ENCODE measurements at places on chromosomes 5 and 9.
A peak's percentile ranks its signal among the peaks of the same experiment; 100 is the strongest.

- DNase-seq = peak; percentile 51
Observed at GRCh38 chr9:123339666-123340510, 16.1 kb upstream of the CRB2 start.

DNA sequence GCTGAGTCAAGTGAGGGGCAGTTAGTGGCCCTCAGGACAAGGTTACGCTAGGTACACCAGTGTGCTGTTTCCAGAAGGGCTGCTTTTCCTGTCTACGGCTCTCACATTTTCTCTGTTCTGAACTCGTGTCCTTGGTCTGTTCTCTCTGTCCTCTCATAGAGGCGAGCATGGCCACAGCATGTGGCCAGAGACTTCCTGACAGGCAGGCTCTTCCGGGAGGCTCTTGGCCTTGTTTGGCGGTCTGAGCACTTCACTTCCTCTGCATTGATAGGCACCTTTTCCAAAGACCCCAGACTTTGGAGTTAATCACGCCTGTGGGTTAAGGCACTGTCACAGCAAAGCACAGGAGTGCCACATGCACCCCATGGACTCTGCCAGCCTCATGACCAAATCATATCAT is 1.2 kb downstream of the CKMT2 start:
- DNase-seq = no peak

DNA sequence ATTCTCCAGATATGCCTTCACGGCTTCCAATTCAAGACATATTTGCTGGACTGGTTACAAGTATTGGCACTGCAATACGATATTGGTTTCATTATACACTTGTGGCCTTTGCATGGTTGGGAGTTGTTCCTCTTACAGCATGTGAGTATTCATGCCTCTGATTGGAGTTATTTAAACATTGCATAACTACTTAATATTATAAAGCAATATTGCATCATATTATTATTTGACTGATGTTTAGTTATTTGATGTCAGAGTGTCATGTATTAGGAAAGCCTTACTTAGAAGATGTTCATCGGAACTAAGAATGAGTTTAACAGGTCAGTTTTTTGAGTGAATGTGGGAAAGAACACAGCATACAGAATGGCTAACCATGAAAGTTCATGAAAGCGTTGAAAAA is 28.3 kb downstream of the MARCHF6 start:
- no peak for DNase-seq

- no peak for DNase-seq
Observed at GRCh38 chr5:107213025-107213424, 457.7 kb downstream of the EFNA5 start.

DNA sequence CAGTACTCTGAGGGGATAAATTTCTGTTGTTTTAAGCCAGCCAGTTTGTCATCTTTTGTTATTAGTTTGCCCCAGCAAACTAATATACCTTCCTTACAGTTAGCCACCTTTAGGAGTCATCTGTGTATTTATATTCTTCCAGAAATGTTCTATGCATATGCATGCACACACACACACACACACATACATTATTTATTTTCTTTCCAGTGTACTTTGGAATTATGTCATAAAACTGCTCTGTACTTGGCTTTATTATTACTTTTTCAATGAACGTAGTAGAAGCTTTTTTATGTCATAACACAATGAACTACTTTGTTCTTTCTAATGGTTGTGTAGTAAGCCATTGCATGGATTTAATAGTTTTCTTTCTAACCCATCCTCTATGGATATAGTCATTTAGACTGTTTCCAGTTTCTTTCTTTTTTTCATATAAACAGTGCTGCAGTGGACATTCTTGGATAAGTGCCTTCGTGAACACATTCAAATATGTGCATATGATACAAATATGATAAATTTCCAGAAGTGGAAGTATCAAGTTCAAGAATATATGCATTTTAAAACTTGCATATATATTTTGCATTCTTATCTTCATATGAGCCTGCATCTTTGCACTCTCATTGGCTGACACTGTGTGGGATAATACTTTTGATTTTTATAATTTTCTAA is 26.6 kb upstream of the DAB2 start:
- no peak for DNase-seq

Measured in germinal center (tissue), 1 donor.